ENCODE measurements at places on chromosomes 16 and 17.

DNA sequence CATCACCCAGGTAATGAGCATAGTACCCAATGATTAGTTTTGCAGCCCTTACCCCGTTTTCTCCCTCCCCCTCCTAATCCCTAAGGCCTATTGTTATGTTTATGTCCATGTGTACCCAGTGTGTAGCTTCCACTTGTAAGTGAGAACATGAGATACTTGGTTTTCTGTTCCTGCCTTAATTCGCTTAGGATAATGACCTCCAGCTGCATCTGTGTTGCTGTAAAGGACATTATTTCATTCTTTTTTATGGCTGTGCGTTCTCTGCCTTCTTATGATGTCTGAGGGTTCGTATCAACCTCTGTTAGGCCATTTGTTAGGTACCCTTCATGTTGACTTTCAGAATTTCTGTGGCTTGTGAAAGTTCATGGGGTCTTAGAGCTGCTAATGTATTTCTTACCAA, 31.0 kb downstream of the CTCF start:
- DNase-seq = no peak

DNA sequence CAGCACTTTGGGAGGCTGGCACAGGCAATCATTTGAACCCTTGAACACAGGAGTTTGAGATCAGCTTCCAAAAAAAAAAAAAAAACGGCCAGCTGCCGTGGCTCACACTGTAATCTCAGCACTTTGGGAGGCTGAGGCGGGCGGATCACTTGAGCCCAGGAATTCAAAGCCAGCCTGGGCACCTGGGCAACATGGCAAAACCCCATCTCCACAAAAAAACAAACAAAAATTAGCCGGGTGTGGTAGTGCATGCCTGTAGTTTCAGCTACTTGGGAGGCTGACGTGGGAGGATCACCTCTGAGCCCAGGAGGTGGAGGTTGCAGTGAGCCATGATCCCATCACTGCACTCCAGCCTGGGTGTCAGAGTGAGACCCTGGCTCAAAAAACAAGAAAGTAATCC, 39.0 kb downstream of the GRB2 start:
- no peak for DNase-seq

DNA sequence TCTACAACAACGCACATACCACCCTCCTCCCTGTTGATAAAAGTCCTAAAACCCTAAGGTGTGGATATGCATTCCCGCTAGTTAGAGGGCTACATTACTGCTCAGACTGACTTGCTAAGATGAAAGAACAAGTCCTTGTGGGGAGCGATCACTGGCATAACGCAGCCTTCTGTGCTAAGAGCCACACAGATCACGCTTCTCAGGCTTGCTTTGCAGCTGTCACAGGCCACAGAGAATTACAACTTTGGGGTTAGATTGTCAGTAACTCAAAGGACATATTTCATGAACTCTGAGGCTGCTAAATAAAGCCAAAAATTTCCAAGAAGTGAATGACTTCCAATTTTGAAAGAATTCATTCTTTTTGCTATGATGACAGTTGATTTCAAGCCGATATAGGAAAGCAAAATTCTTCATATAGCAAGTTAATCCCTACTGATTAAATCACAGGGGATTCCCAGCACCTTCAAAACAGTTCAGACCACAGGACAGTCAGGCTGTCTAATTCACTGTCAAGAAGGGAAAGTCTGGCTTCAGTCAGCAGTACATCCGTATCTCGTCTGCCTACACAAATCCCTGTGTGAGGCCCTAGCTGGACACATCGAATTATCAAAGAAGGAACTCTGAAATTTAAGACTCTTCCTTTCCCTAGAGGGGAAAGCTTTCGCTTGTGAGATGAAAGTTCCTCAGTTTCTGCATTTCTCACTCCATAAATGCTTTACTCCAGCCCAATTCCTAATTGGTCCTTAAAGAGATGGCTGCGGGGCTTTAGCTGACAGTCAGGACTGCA, 107.1 kb downstream of the VPS53 start:
- DNase-seq = no peak

DNA sequence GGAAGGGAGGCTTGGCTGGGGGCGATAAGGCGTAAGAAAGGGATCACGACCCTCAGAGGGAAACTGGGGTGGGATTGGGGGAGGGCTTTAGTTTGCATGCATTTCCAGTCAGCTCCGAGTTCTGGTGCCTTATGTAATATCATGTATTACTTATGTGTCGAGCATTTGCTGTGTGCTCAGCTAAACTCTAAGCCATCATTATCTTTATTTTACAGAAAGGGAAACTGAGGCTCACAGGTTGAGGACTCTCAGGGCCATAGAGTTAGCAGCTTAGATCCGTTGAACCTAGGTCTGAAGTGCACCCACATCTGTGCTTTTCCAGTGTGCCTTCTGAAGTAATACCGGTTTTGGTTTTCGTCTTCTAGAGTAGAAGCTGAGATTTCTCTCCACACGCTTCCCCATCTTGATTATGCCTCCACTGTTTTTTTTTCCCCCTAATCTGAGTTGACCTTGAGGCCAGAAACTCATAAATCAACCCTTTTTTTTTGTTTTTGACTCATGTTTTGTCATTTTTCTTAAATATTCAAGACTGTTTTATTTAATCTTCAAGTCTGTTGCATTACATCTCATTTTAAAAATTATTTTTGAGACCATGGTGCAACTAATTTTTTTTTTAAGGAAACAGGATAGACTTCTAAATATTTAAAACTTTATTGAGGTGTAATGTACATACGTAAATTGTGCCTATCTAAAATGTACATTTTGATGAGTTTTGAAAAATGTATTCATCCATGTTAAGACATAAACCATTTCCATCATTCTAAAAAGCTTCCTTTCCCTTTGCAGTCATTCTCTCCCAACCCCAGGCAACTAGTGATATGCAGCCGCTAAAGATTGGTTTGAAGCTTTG, 741 bp downstream of the CYB5B start:
- DNase-seq = no peak

- DNase-seq = no peak
Observed at GRCh38 chr16:53061701-53062159, 6.9 kb downstream of the CHD9 start.

- DNase-seq = no peak
Observed at GRCh38 chr17:78242024-78242742, 10.8 kb downstream of the TMEM235 start.

GRCh38 chr17:17350491-17351355, 47.5 kb downstream of the NT5M start:
- no peak for DNase-seq

GRCh38 chr17:13078591-13079385, 61.0 kb upstream of the ELAC2 start:
- DNase-seq = no peak

DNA sequence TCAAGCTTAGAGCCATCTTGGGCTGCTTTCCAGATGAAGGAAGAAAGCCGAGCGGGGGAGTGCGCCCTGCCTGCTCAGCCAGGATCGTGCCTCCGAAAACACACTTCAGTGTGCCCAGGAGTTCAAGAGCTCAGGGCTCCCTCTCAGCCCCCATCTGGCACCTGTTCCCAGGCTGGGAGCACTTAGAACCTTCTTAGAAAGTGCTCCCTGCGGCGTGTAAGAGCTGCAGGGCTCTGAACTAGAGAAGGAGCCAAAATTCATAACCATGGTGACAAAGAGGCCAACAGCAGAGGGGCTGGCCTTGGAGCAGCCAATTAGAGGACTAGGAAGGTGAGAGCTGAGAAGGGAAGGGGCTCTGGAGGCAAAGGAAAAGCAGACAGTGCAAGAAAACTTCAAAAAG, 59.0 kb upstream of the TNRC6C start:
- no peak for DNase-seq

DNA sequence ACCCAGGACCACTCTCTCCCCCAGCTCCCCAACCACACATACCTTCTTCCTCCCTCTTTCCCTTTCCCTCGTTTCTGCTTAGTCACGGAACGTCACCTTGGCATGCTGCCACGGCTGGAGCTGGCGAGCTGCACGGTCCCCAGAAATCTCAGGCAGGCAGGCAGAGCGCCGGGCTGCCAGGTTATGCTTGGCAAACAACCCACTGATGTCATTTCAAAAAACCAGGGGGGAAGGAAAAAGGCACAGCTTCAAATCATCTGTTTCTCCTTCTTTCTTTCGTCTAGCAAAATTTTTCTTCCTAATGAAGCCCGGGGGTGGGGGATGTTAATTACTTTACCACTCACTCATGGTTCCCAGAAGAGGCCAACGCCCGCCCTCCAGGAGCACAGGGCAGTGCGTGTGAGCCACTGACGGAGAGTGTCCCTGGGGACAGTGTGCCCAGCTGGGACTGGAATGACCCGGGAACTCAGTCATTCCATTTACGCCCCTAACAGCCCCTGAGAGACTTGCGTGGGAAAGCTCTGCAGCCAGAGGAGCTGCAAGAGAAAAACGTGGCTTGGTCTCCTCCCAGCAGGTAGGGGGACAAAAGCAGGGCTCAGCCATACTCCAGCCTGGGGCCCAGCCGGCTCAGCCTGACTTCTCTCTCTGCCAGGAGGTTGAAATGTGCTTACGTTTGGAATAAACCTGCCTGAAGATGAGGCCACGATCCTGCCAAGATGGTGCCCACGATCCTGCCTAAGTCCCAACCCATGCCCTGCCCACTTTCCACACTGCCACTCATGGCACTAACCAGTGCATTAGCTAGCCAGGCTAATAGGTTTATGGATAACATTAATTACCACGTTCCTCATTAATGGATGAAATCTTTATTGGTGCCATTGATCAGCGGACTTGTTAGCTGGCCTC, 198.9 kb downstream of the ZFHX3 start:
- no peak for DNase-seq

- no peak for DNase-seq
Observed at GRCh38 chr17:45800816-45801215, 16.7 kb downstream of the CRHR1 start.

- DNase-seq = peak; percentile 29
Observed at GRCh38 chr16:30535106-30535776, 583 bp upstream of the ZNF747 start.

DNA sequence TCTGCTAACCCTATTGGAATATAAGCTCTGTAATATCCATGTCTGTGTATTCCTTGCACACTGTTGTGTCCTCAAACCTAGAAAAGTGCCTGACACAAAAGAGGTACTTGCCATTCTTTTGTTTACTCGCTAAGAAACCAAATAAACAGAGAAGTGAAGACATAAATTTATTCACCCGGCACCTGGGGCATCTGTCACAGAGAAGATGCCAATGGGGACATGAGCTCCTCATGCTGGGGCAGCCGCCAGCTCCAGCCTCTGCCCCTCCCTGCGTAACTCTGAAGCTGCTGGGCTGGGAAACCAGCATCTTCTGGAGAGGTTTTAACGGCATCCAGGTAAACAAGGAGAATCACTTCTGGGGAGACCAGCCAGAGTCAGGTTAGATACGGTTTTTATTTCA, 15.1 kb upstream of the CDRT4 start:
- DNase-seq = no peak

GRCh38 chr16:84959784-84960417, 51.4 kb downstream of the ZDHHC7 start:
- DNase-seq = no peak

DNA sequence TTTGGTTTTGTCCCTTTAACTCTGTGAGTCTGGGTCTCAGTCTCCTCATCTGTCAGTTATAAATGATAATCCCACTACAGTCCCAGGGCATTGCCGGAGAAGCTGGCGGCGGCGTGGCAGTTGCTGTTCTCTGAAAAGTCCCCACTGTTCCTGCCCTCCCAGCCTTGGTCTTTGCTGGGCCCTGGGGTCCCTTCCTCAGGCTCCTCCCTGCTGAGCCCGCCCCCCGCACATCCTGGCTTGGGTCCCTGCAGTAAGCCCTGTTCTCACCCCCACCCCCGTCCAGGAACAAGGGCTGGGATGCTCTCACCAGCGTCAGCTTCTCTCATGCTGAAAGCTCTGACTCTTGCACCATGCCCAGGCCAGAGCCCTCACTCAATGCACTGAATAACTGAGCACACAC, 35.3 kb upstream of the PEMT start:
- DNase-seq = no peak

GRCh38 chr17:49074851-49075540, 57.6 kb upstream of the B4GALNT2 start:
- no peak for DNase-seq

- no peak for DNase-seq
Observed at GRCh38 chr17:4610162-4610561, 25.8 kb downstream of the SMTNL2 start.

Data from effector CD4-positive, alpha-beta T cell (primary cell).